ENCODE measurements at places on chromosomes 4 and X. TPM values are rescaled to one million over a fixed set of nuclear protein-coding genes. Genes with fewer than 3 reads are reported as not detected.

- DNase-seq, result no peak
Observed at GRCh38 chr4:22413471-22413870, 102.4 kb downstream of the ADGRA3 start.

GRCh38 chr4:57363346-57363745, 253.2 kb upstream of the IGFBP7 start:
- no peak for DNase-seq

GRCh38 chr4:2494992-2495391, 26.1 kb downstream of the RNF4 start:
- no peak for DNase-seq

DNA sequence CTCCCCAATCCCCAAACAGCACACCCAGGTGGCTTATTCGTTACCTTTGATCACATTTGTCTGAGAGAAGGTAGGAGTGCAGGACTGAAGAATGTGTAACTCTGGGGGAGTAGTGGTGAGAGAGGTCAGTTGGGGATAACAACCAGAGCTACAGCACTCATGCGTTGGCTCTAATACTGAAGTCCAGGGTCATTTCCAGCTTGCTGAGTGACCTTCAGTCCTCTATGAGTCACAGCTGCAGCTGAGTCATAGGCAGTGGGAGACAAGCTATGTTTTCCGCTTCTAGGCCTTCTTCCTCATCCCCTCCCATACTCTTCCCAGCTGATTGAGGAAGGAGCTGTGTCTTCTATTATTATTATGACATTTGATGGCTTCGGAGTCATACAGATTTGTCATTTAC, 31.6 kb upstream of the CT47C1 start:
- peak; percentile 90 for DNase-seq

DNA sequence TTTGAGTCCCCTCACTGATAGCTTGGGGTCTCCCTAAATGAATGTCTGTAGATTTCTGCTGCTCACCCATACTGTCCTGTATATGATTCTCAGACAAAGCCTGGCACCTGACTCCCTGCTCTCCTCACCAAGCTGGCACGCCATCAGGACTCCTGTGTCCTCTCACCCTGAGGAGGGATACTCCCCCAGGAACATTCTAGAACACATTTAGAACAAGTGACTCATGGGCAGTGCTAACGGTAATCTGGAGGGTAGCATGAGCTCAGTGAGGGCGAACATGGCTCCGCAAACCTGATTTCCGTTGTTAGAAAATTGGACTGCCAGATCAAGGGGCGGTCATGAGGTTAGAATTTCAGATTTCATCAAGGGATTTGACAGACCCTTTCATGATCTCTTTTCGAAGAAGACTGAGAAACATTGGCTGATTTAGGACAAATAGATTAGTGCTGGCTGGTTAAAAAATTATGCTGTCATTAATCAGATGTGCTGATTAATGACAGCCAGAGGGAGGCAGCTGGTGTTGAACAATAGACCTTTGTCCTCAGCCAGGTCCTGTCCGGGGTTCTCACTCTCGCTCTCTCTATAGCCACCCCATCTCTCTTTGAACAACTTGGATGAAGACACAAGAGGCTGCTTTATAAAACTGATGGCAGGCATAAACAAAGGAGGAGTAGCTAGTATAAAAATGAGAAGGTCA, 244.3 kb downstream of the PTTG2 start:
- no peak for DNase-seq

GRCh38 chr4:75736862-75737261, 12.5 kb downstream of the USO1 start:
- no peak for DNase-seq

GRCh38 chr4:3280466-3280865, 12.4 kb upstream of the RGS12 start:
- no peak for DNase-seq

DNA sequence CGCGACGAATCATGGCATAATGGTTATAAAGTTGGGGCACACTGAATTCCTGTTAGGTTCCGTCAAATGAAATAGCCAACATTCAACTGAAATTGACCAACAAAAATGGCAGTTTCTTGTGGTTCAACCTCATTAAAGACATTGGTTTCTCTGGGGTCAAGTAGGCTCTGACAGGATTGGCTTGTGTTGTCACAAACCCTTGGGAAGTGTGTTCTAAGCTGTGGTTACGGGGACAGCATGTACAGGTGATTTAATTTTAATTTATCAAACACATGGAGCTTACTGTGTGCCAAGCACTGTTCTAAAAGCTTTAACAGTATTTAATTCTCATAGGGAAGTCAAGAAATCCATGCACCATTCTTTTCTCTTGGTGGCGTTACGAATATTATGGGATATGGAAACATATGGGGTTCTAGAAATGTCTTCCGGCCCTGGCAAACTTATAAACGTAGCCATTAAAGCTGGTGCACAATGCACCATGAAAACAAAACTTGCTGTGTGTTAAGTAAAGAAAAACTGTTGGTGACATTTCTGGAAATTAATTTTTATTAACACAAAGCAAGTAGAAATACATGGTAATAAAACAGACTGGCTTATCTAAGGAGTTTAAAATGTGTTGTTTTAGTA, 891 bp downstream of the XK start:
- no peak for DNase-seq

DNA sequence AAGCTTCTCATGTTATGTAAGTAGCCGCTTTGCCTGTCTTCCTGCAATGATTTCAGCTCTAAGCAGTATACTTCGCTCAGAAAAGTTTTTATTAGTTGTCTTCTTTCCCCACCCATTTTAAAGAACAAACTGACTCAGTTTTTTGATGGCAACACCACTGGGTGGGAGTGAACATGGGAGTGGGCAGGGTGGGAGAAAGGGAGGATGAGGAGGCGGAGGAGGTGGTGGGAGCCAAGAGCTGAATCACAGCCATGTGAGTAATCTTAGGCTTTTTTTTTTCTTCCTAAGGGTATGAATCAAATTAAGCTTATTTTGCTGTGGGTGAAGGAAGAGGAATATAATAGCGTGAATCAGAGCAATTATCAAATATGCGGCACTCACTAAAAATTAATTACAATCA, 574.3 kb upstream of the DIPK2B start:
- peak; percentile 79 for DNase-seq

DNA sequence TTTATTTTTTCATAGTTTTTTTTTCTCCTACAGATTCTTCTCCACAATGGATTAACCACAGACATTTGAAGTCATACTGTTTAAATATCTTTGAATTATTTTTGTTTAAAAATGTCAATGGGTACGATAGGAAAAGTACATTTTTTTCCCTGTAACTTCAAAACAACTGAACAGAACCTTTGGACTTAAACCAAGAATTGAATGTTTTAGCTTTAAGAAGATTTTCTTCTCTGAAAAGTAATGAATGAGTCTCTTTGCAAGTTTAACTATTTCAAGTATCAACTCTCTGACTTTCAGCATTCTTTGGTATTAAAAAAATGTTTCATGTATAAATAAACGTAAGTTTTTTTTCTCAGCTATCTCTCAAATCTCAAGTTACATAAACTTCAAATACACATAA, 364.3 kb downstream of the FBXO8 start:
- no peak for DNase-seq

DNA sequence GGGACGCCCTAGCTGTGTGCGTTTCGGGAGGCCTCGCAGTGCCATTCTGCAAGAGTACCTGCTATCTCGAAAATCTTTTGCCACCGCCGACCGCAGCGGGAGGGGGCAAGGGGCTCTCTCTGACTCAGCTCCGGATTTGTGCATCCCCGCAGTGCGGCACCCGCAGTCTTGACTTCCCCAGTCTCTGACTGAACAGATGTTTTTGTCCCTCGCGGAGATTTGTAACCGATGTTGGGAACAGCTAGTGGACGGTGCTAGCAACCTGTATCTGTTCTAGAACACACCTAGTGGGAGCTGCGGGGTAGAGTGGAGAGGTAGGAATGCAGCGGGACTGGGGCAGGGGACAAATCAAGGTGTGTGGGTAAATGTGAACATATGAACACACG, 17.2 kb downstream of the NKX6-1 start:
- DNase-seq, result no peak

- DNase-seq, result no peak
Observed at GRCh38 chr4:165299399-165300060, 27.9 kb upstream of the MSMO1 start.

GRCh38 chr4:98518559-98519267, 139.7 kb downstream of the TSPAN5 start:
- DNase-seq, result no peak

- DNase-seq, result no peak
Observed at GRCh38 chr4:107845681-107846080, 20.9 kb downstream of the SGMS2 start.

The TEC gene
- total RNA-seq, result 0.97 TPM

The AVPR2 gene
- not detected for total RNA-seq

The CTAG1B gene
- total RNA-seq, result not detected

The MYOZ2 gene
- total RNA-seq, result 0.13 TPM

The RAB40A gene
- total RNA-seq, result 0.58 TPM

The SLC4A4 gene
- not detected for total RNA-seq

The IQCM gene
- not detected for total RNA-seq

The SMR3B gene
- not detected for total RNA-seq

The NDST4 gene
- total RNA-seq, result not detected

The TMEM271 gene
- not detected for total RNA-seq
